ENCODE measurements at places on chromosomes 3 and 15.

- no peak for DNase-seq
These were observed 151.0 kb downstream of the CHSY1 start for GRCh38 chr15:101100593-101101442.

GRCh38 chr3:185280572-185281365 lies 26.9 kb upstream of the EHHADH start:
- DNase-seq, result peak; percentile 33

- peak; percentile 45 for DNase-seq
These were observed 402.4 kb downstream of the RBMS3 start for GRCh38 chr3:29683018-29683993.

- DNase-seq, result peak; percentile 71
These were observed 890.7 kb upstream of the EPHA6 start for GRCh38 chr3:95923496-95924210.

- no peak for DNase-seq
These were observed 59.4 kb downstream of the CALML4 start for GRCh38 chr15:68145706-68146105.

DNA sequence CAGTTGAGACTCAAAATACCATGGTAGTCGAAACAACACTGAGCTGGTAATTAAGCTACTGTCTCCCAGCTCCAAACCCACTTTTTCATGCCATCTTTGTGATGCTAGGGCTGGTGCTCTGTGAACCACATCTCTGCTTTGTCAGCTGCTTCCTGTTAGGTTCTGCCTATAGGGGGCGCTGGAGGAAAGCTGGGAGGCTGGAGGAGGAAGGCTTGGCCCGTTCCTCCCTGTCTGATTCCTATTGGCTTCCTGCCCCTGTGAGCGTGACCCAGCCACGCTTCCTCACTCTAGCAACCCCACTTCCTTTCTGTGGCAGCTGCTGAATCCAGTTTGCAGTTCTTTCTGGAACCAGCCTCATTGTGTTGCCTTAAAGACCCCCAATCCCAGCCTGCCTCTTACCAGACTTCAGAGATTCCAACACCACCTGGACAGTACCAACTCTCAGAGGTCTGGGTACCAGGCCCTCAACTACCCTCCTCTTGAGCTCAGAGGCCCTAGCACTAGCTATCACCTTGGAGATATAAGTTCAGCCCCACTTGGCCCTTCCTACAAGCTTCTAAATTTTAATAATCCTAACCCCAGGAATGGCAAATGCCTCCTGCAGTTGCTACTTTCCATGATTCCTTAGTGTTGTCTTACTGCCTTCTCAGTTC lies 120.9 kb downstream of the ERC2 start:
- no peak for DNase-seq

GRCh38 chr15:79299126-79299840 lies 11.6 kb upstream of the TMED3 start:
- DNase-seq, result no peak

- DNase-seq, result no peak
These were observed 420.6 kb upstream of the RBMS3 start for GRCh38 chr3:28860307-28860706.

- DNase-seq, result no peak
These were observed 10.8 kb upstream of the CCDC174 start for GRCh38 chr3:14640734-14641133.

DNA sequence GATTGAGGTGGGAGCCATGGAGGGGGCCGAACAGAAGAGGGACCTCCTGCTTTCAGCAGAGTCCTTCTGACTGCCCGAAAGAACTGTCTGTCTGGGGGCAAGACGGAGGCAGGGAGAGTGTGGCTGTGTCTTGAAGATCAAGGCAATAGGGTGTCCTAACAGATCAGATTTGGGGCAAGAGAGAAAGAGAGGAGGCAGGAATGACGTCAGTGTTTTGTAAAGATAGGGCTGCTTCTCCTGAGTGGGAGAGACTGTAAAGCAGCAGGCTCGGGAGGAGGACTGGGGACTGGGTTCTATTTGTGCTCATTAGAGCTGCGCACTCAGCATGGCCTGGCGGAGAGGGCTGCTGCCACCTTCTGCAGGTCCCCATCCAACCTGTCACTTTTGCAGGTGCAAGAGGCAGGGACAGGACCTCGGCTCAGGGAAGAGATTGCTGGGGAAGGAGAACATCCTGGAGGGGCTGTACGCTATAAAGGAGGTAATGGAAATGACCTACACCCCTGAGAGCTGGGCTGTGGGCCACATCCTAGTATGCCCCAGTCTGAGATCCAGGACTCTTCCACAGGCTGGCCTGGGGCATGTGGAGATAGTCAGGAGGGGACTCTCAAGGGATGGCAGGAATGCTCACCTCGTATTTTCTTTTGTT lies 29.0 kb upstream of the FGD5 start:
- no peak for DNase-seq

DNA sequence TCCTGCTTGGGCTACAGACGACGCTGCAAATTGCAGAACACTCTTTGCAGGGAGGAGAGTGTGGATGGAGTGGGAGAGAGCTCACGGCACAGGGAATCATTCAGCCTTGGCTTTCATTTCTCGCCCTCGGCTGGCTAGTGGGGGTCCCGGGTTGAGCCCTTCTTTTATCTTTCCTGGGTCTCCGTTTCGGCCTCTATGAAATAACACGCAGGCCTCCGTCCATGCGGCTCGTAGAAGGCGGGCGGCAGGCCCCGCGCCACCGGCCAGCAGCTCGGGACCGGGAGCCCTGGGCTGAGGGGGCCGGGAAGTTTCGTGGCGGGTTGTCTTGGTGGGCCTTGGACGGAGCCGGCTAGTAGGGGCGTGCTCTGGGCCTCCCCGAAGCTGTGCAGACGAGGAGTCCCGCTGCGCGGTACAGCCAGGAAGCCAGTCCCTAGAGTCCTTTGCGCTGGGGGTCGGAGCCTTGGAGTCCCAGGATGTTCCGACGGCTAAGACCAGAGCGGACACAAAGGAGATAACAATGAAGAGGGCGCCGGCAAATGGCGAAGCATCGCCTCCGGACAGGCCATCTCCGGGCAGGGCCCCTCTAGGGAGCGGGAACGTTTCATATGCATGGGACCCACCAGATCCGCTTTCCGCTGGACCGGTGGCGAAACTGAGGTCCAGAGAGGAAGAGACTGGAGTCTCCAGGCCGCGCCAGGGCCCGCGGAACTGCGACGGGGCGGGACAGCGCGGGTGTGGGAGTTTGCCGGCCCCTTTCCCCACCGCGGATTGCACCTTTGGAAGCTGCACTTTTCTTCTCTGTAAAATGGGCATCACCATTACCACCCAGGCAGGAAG lies 4.3 kb downstream of the RNU6-1 start:
- no peak for DNase-seq

DNA sequence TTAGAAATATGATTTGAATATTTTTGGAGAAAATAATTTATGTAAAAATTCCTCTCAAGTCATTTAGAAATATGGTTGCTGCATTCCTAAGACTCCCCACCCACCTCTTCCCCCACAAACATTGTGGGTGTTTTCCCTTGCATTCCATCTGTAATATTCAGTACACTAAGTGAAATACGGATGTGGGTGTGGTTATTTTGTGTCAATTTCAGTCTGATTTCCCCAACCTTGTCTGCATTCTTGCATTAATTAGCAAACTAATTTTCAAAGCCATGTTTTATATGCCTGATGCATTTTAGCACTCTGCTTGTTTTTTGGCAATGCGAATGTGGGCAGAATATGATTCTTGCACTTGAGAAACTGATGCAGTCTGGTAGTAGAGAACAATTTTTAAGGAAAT lies 408.3 kb upstream of the RGMA start:
- no peak for DNase-seq

DNA sequence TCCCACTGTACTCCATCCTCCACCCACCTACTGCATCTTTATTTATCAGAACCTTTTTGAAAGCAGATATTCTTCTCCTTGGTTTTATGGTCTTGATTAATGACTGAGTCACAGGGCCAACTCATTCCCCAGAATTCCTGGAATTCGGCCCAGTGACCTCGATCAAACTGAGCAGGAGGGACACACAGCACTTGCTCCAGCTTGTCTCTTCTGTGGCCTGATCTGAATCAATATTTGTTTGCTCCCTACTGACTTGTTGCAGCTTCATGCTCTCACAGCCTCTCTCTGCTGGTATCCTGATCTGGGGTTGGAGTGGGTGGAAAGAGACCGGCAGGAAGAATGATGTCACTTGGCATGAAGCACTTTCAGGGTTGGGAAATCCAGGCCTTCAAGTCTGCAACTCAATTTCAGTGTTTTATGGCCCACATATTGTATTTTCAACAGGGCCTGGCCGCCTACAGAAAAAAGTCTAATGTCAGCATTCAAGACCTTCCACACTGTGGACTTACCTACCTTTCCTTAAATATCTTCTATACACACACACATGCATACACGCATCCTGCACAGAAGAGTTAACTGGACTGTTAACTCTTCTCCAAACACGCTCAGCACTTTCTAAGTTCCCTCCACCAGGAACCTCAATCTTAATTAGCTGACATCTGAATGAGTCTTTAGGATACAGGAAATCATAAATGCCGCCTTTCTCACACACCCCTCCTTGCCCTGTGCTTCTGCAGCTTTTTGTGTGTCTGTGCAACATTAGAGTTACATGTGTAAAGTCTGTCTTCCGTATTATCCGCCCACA lies 4.6 kb downstream of the ANXA2 start:
- no peak for DNase-seq

GRCh38 chr3:106710596-106710995 lies 666.6 kb upstream of the CCDC54 start:
- DNase-seq, result no peak

- DNase-seq, result no peak
These were observed 18.3 kb downstream of the THBS1 start for GRCh38 chr15:39598958-39599845.

- DNase-seq, result no peak
These were observed 440 bp downstream of the DCBLD2 start for GRCh38 chr3:98901119-98901391.

DNA sequence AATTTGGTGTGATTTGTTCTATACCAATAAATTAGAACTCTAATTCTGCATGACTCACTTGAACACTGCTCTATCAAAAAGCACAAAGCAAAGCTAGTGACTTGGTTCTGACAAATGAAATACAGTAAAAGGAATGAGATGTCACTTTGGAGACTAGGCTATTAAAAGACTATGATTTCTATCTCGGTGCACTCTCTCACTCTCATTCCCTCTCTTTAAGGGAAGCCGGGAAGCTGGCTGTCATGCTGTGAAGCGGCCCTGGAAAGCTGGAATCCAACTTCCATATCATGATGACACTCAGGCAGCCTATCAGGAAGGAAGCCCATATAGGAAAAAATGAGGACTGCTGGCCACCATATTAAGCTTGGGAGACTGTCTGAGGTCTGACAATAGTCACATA lies 590.1 kb upstream of the CBLB start:
- DNase-seq, result no peak

DNA sequence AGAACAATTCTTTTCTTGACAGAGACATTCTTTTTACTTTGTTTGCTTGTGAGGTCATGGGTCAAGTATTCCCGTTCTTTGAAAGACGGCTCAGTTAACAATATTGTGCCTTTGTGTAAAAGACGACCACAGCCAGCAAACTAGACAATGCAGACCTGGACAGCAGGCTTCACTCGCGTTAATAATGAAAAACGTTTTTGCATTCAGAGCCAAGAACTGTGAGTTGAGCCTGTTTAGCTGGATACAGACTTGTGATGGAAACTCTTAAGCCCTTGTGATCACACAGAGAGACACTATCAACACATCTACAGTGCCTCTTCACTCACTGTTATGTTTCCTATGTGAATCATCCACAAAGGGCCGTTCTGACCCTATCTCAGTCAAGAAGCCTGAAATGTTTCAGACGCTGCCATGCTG lies 37.3 kb upstream of the CMTM7 start:
- no peak for DNase-seq

GRCh38 chr15:57549935-57550334 lies 41.8 kb upstream of the MYZAP start:
- DNase-seq, result no peak

DNA sequence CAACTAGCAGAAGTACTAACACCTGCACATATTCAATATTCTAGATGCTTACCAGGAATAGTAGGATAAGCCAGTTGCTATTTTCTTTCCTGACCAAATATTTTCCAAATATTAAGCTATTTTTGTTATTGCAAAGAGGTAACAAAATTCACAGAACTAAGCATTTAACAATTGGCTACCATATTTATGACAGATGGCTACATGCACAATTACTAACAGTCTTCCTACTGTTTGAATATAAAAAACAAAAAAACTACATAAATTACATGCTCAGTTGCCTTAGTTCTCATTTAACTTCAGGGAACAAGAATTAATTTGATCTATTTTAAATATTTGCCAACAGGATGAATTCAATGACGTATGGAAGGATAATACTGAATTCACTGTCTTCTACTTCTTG lies 36.2 kb downstream of the CFAP20DC start:
- DNase-seq, result no peak

- no peak for DNase-seq
These were observed 141.6 kb upstream of the SLC2A2 start for GRCh38 chr3:171168086-171168485.

DNA sequence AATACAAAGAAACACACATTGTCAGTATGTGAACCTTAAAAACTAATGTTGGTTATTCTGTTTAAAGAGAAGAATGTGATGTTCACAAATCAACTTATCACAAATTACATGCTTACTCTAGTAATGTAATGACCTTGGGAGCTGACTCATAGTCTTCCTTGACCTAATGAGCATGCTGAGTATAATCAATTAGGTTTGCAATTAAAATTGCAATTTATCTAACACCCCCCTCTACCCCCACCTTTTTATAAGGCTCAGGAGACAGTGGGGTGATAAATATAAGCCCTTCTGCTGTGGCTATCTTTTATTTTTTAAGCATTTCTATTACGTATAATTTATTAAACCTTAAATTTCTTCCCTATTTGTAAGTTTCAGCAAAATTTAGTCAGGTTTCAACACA lies 947.8 kb upstream of the CFAP20DC start:
- no peak for DNase-seq

- DNase-seq, result no peak
These were observed 3.6 kb downstream of the BCL6 start for GRCh38 chr3:187741403-187742350.

- DNase-seq, result no peak
These were observed 35.8 kb downstream of the PRKCD start for GRCh38 chr3:53196575-53197407.

DNA sequence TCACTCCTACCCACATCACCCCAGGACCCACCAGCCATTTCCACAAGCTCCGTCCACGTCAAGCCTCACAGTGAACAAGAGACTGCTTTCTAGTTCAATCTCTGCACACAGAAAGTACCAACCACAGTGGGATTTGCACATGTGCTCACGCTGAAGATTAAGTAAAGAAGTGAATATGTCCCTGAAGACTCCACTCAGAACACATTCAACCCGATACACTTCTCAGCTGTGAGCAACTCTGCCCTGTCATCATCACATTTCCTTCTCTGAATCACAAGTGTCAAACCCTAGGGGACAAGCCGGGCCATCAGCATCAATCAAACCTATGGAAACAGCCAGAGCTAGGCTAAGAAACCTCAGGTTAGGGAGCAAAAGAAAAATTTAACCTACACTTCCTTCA lies 1.9 kb downstream of the STIMATE start:
- DNase-seq, result no peak

- no peak for DNase-seq
These were observed 452.1 kb downstream of the RAP2B start for GRCh38 chr3:153614140-153614539.

Data from retinal pigment epithelial cell (primary cell).